ENCODE measurements at places on chromosomes 13 and 19.
A peak's percentile ranks its signal among the peaks of the same experiment; 100 is the strongest.

- DNase-seq, result no peak
Measured at GRCh38 chr13:27450921-27451471, 632 bp upstream of the MTIF3 start.

- DNase-seq, result no peak
Measured at GRCh38 chr13:106651442-106651841, 83.5 kb upstream of the ARGLU1 start.

- DNase-seq, result no peak
Measured at GRCh38 chr19:42149447-42150202, 17.4 kb upstream of the POU2F2 start.

GRCh38 chr19:52336117-52336790 is at the start of gene ZNF610:
ZNF610 (plus strand) TSS chr19:52336243; CDS start chr19:52349173, 12,930 bp downstream.
- peak; percentile 84 for DNase-seq

DNA sequence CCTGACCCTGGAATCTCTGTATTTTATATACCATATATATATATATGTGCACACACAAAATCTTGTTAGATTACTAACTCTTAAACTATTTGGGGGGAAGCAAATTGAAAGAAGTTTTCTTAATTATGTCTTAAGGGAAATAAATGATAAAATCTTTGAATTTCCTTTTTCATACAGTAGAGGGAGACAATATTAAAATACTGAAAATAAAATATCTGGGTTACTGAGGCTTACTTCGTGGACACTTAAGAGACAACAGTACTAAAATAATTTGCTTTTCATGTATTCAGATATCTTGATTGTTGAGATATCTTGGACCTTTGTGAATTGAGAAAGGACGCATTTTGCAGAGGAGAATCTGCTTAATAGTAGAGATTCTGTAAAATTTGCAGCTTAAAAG is 17.0 kb downstream of the SUGT1 start:
- no peak for DNase-seq

DNA sequence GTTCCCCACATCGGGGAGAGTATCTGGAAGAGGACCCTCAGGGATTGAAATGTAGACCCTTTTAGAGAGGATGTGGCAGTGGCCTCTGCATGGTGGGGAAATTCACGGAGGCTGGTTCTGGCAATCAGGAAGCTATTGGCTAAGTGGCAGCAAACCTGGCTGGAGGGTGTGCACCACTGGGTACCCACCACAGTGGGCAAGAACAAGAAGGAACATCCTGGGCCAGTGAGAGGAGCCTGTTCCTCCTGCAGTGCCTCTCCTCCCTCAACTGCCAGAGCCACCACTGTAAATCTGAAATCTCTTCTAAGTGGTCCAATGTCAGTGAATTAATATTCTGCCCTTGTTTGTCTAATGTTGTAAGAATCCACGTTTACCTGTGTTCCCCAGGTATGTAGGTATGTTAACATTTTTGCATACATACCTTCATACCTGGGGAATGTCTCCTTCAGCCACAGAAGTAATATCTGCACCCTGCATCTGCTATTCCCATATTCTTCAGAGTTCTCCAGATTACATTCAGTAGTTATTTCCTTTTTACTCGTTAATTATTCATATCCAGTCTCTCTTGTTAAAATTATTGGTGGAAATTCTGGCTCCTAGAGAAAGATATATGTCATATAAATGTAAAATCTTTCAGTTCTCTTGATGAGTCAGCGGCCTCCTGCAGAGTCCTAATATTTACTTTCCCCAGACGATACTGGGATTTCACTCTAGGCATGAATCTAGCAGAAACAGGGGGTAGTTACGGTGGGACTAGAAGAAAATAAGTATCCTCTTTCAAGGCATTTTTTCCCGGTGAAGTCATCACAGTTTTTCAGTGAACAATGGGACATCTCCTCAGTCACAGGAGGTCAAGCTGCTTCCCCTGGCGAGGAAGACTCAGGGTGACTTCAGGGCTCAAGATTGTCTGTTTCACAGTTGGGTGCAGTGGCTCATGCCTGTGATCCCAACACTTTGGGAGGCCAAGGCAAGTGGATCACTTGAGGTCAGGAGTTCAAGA is 148.3 kb downstream of the MYO16 start:
- DNase-seq, result peak; percentile 7

DNA sequence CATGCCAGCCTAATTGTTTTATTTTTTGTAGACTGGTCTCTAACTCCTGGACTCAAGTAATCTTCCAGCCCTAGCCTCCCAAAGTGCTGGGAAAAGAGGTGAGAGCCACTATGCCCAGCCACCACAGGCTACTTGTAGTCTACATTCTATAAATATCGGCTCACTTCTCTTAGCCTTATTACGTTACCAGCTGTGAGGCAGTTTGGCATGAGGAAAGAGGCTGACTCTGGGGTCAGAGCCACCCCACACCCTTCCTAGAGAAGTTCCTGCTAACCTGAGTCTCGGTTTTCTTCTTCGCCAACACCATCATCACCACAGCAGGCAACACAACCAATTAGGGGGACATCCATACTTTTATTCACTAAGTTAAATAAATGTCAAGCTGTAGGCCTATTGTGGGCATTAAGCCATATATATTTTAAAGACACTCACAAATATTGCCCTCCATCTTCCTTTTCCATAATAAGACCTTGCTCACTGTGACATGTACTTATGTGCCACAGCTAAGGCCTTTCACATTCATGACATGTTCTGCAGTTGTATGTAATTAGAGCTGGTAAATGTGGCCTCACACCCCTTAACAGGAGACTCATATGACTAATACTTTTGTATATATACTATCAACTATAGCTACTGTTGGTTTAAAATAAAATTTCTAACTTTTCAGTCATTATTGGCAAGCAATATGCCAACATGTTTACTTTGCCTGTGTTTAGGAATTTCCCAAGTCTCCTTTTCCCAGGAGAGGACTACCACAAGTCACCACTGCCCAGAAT is 5.7 kb downstream of the SLC25A30 start:
- no peak for DNase-seq

DNA sequence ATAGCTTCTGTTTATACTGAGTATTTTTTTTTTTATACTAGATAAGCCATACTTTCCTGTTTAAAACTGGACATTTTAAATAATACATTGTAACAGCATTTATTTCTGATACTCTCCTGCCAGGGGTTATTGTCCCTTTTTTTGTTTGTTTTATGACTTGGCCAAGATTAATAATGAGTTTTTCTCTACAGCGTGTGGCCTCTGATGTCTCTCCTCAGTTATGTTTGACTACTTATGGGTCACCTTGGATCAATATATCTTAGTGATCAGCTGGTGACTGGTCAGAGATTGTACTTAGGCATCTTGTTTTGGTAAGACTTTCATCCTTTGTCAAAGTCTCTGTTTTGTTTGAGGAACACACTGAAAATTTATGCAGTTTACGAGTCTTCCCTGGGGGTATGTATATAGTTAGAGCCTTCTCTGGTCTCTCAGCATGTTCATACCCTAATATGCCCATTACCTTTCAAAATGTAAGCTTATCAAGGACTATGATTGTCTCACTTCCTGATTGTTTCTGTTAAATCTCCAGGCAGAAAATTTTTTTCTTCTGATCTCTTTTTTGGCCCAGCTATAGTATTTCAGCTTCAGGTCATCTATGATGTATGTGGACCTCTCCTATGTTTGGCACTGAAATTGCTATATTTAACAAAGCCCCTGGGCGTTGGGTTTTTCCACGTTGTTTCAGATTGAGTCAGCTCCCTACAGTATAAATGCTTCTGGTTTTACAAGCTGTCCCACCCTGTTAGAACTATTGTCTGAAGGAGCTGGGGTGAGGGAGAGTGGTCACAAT is 87.9 kb downstream of the URI1 start:
- DNase-seq, result peak; percentile 63

GRCh38 chr19:55626350-55626749 is 2.0 kb upstream of the ZNF784 start:
- DNase-seq, result no peak

- DNase-seq, result no peak
Measured at GRCh38 chr13:37701972-37702371, 103.4 kb upstream of the POSTN start.

DNA sequence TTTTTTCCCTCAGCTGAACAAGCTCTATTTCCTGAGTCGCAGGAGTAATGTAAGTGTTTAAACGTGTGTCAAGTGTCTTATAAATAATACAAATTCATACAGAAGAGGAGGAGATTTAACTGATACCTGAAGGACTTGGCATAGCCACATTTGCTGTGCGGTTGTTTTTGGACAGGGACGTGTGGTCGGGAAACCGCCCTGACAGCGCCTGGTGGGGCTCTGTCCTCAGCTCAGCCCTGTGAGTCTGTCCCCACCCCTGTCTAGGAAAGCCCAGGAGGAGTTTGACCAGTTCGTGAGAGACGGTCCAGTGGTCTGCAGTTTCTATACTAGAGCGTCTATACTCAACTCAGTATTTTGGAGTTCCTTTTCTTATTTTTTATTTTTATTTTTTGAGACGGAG is 16.7 kb downstream of the ZIC2 start:
- DNase-seq, result no peak

- DNase-seq, result no peak
Measured at GRCh38 chr19:49851456-49852259, 699 bp downstream of the PTOV1 start.

GRCh38 chr13:70051531-70051930 is 56.1 kb upstream of the ATXN8OS start:
- no peak for DNase-seq

- no peak for DNase-seq
Measured at GRCh38 chr13:67696775-67697174, 466.6 kb upstream of the PCDH9 start.

DNA sequence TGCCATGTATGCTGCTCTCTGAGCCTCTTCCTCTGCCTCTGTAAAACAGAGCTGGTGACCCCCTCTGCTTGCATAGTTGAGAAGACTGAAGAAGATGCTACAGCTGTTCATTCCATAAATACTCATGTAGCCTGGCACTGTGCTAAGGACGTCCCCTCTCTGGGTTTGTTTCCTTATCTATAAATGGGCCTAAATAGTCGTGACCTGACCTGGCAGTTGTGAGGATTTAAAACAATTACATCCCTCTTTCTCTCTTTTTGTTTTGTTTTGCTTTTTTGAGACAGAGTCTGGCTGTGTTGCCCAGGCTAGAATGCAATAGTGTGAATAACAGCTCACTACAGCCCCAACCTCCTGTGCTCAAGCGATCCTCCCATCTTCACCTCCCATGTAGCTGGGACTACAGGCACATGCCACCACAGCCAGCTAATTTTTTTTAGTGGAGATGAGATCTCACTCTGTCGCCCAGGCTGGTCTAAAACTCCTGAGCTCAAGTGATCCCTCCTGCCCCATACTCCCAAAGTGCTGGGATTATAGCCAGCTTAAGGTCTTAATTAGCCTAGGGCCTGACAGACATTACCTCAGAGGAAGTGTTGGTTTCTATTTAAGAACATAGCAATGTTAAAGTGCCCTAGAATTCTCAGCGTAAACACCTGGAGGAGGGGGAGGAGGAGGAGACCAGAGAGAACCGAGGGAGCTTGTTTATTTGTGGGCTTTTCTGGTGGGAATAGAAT is 4.6 kb downstream of the WDR62 start:
- no peak for DNase-seq

GRCh38 chr13:32659736-32660135 is 73.5 kb downstream of the PDS5B start:
- DNase-seq, result no peak

GRCh38 chr13:112963641-112964040 is 5.4 kb upstream of the MCF2L start:
- DNase-seq, result no peak

DNA sequence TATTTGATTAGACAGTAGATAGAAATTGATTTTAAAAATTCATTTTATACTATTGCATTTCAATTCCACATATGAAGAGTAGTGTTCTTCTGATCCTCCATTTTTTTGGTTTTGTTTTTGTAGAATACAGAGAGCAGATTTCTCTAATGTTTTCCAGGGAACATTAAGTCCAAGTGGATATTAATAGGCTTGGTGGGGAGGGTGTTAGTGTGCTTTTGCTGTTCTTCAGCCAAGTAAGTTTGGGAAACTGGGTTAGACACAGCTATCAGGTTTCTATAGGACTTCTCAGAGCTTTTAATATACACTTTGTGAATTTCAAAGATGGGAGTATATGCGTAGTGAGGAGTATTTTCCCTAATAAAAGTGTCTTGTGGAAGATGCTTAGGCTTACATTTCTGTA is 21.8 kb downstream of the NAA16 start:
- no peak for DNase-seq

DNA sequence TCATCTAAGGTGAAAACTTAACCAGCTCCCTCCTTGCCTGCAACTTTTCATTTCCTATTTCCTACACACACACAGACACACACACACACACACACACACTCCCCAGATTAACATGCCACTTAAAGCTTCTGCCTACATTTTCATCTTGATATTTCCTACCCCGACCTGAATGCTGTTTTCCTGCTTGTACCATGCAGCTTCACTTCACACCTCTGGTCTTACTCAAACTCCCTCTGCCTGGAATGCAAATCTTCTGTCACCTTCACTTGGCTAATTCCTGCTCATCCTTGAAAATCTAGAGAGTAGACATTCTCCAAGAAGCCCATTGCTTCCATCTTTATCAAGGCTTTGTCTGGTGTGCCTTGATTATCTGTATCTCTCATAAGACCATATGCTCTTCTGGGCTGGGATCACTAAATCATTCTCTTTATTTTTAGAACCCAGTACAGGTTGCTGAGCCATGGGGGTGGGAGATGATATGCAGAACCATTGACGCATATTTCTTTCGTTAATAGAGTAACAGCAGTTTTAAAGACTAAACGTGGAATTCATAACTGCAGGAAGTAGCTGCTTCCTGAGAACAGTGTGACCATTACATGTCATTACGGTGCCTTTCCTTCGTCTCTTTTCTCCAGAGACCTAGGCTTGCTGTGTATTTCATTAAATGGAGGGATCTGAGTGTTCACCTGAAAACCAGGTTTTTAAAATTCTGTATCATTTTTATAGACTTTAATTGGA is 37.7 kb downstream of the CNMD start:
- no peak for DNase-seq

DNA sequence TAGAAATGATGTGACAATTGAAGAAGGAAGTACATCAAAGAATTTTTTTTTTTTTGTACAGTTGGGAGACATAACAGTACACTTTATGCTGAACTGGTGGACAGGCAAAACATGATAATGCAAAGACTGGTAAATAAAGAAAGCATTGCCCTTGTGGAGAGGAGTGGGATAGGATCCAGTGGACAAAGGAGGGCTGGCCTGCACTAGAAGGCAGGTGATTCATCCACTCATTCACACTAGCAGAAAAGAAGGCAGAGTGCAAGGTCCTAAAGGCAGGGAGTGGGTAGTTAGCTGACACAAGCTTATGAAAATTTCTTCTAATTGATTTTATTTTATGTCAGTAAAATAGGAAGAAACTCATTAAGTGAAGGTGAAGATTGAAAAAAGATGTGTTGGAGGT is 17.6 kb upstream of the NALCN start:
- no peak for DNase-seq

GRCh38 chr19:13997631-13997962 is 8.5 kb downstream of the RFX1 start:
- no peak for DNase-seq

DNA sequence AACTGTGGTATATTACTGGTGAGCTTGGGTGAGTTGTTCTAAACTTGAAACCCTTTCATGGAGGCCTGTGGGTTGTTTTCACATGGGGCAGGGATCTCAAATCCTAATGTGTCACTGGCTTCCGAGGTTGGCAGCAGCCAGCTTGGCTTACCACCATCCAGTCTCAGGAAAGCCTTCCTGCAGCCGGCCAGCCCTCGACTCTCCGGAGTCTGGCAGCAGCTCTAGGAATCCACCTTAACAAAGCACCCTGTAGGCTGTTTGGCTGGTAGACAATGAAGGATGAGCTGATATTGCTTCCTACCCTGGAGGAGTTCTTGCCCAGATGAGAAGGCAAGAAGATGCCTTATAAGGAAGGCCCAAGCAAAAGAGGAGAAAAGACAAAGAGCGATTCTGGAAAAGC is 188.3 kb downstream of the KLF12 start:
- no peak for DNase-seq
